ENCODE measurements at places on chromosomes 12 and 14. TPM values are rescaled to one million over a fixed set of nuclear protein-coding genes. Genes with fewer than 3 reads are reported as not detected.

ZNF891 gene
- 4.6 TPM for total RNA-seq

DNA sequence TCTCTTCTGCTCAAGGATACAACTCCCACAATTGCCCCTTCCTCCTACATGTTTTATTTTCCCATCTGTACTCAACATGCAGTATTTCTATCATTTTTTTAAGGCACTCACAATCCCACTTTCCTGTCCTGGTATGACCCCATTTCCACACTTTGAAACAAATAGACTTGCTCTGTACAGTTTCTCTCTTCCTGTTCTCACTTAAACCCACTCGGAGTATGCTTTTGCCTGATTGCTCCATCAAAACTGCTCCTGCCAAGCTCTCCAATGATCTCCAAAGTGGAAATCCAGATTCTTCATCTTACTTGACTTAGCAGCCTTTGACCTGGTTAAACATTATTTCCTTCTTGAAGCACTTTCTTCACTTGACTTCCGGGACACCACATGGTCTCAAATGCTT is 384.5 kb downstream of the SEC23A start:
- DNase-seq, result no peak
- no peak overlapping the region for H3K4me3 ChIP-seq
- no peaks in the 10 kb centered on the region for H3K27me3 ChIP-seq
- no peaks in the 10 kb centered on the region for H3K36me3 ChIP-seq

SLC5A8 gene
- not detected for total RNA-seq

DNA sequence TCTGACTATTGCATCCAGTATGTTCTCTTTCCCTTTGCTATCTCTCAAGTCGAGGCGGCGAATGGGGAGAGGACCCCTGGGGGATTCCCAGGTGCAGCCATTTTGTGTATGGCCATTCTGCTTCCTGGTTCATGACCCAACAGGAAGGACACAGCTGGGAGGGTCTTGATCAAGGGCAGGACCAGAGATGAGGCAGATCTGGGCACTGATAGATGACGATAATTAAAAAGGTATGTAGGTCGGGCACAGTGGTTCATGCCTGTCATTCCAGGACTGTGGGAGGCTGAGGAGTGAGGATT is 73.9 kb downstream of the EID3 start:
- H3K4me1 ChIP-seq, result peaks cover 7% of the 10 kb centered on the region
- no peak for DNase-seq
- no peak overlapping the region for H3K27ac ChIP-seq

TOMM20L gene
- total RNA-seq, result not detected

DNA sequence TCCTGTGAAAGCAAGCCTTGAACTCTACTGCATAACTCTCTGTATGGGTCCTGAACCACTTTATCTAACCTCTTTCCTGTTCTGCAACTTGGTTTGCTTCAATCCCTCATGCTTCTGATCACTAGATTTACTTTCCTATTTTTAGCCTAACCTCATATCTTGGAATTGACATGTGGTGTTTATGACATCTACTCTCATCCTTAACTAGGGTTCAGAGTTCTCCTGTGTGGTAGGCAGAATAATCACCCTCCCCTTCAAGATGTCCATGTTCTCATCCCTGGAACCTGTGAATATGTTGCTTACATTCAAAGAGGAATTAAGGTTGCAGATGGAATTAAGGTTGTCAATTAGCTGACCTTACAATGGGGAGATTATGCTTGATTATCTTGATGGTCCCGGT is 67.4 kb upstream of the STXBP6 start:
- DNase-seq, result no peak
- H3K27me3 ChIP-seq, result no peaks in the 10 kb centered on the region
- H3K36me3 ChIP-seq, result no peaks in the 10 kb centered on the region
- H3K27ac ChIP-seq, result no peak overlapping the region
- H3K4me3 ChIP-seq, result no peak overlapping the region

ATF7 gene
- 40.6 TPM for total RNA-seq

AMDHD1 gene
- not detected for total RNA-seq

CHURC1 gene
- total RNA-seq, result 67.0 TPM

- H3K4me1 ChIP-seq, result no peaks in the 10 kb centered on the region
- H3K36me3 ChIP-seq, result no peaks in the 10 kb centered on the region
- peak; percentile 17 for DNase-seq
- no peak overlapping the region for H3K27ac ChIP-seq
- peaks cover 4% of the 10 kb centered on the region for H3K27me3 ChIP-seq
Observed at GRCh38 chr14:96780500-96780899, 16.7 kb upstream of the VRK1 start.

DNA sequence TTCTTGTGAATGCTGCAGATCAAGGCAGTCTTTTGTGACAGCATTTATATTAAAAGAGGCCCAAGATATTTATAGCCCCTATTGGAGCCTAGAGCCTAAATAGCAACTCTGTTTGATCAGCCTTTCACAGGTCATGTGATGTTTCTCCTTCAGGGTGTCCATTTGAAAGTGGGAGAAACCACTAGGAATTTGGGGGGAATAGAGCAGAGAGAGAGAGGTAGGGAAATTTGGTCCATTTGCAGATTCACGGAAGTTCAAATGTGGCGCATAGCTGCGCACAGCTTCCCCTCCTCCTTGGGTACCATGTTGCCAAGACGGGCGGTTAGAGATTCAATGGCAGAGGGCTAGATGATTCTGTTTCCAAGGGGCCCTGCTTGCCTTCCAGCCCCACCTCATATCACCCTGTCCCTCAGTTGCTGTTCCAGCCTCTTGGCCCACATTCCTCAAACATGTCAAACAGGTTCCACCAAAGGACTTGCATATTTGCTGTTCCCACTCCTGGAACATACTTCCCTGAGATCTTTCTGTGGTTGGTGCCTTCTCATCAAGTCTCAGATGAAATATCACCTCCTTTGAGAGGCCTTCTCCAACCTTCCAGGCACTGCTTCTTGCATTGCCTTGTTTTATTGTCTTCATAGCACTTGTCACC is 220.8 kb downstream of the CHST11 start:
- H3K36me3 ChIP-seq, result no peaks in the 10 kb centered on the region
- H3K27me3 ChIP-seq, result no peaks in the 10 kb centered on the region
- no peak overlapping the region for H3K27ac ChIP-seq
- peaks cover 12% of the 10 kb centered on the region for H3K4me1 ChIP-seq
- no peak for DNase-seq

SLC10A1 gene
- not detected for total RNA-seq

DNA sequence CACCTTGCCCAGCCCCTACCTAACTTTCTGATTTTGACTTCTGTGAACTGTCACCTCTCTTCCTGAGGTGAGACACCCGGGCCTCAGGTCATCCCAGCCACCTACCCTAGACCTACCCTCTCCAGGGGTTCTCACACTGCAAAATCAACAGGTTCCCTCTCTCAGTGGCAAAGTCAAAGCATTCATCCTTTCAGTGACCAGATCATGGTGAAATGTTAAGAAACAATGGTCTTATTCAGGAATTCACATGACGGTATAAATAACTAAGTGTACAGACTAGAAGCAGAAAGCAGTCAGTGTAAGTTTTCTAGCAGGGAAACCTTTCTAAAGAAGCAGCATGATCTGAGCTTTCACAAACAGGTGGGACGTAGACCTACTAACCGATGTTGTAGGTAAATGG is 133.4 kb downstream of the TMTC1 start:
- DNase-seq, result no peak
- no peaks in the 10 kb centered on the region for H3K27me3 ChIP-seq
- no peak overlapping the region for H3K4me3 ChIP-seq
- peaks cover 6% of the 10 kb centered on the region for H3K4me1 ChIP-seq
- no peak overlapping the region for H3K27ac ChIP-seq

GRCh38 chr12:27177706-27178105 is 66.4 kb upstream of the STK38L start:
- H3K27me3 ChIP-seq, result no peaks in the 10 kb centered on the region
- peak overlapping the region; percentile 80 for H3K27ac ChIP-seq
- H3K36me3 ChIP-seq, result no peaks in the 10 kb centered on the region
- H3K4me1 ChIP-seq, result peaks cover 16% of the 10 kb centered on the region
- no peak for DNase-seq
- no peak overlapping the region for H3K4me3 ChIP-seq
